ENCODE measurements at places on chromosomes 6 and 20.

GRCh38 chr6:13454286-13455221 lies 32.8 kb downstream of the GFOD1 start:
- peak; percentile 48 for DNase-seq

GRCh38 chr6:27911956-27912446 lies at the start of gene OR2B2:
TSS of gene OR2B2 (minus strand) at chr6:27912396. CDS start at chr6:27912319, 77 bp downstream.
- DNase-seq: no peak

DNA sequence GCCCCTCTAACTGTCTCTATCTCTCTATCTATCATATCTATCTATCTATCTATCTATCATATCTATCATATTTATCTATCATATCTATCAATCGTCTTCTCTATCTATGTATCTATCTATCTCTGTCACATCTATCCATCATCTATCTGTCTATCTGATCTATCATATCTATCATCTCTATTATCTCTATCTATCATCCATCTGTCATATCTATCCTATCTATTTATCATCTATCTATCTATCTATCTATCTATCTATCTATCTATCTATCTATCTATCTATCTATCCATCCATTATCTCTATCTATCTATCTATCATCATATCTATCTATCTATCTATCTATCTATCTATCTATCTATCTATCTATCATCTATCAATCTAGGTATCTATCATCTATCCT lies 638.0 kb downstream of the DHX35 start:
- DNase-seq: no peak

- DNase-seq: no peak
Observed at GRCh38 chr6:111680015-111680712, 74.5 kb upstream of the TRAF3IP2 start.

- DNase-seq: no peak
Observed at GRCh38 chr20:25539742-25540672, 45.3 kb downstream of the NINL start.

DNA sequence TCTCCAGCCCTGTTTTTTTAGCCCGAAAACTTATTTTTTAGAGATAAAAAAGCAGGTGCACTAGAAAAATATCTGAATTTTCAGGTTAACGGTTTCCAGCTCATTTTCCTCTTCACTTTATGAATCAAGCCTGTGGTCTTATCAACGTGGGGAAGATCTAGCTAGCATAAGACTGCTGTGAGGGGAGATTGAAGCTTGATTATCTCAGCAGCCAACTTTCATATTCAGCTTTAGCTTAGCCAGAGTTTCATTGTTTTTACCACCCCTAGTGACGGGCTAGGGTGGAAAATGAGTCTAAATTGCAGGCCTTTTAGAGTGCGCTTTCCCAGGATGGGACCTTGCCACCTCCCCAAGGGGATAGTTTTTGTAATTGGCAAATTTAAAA lies 11.9 kb upstream of the RBM38 start:
- no peak for DNase-seq

DNA sequence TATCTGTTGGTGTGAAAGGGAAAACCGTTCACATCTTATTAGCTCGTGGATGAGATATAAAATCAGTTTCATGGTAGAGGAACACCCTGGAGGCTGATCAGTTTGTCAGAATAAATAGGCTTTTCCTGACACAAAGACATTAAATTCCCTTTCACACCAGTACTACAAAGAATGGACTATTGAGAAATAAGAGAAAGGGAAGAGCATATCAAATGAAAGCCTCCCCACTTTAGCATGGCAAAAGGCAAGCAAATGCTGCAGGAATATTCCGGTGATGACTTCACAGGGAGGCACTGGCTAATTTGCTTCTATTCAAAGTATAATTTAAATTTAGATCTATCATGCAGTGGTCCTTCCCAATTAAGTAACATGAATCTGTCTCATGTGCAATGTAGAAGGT lies 115.9 kb upstream of the AGPAT4 start:
- DNase-seq: no peak

- DNase-seq: no peak
Observed at GRCh38 chr20:63087236-63087871, 80.6 kb upstream of the BHLHE23 start.

- DNase-seq: no peak
Observed at GRCh38 chr6:125983246-125983945, 2.9 kb upstream of the TRMT11 start.

GRCh38 chr6:107308677-107309076 lies 150.7 kb downstream of the PDSS2 start:
- DNase-seq: no peak
